ENCODE measurements at places on chromosomes 3 and 15.

DNA sequence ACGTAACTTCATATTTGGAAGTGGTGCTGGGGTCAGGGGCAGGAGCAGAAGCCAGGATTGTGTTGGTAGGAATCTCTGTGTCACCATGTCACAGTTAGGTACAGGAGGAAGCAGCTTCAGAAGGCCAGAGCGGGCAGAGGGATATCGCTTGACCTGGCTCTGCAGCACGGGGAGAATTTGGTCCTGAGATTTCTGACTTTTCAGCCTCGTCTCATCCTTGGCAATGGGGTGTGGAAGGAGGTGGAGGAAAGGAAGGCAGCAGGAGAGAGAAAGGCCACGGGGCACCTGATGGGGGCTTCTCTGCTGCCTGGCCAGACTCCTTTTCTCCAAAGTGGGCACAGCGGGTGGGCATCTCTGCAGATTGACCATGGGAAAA is 564 bp downstream of the IL16 start:
- DNase-seq: no peak

DNA sequence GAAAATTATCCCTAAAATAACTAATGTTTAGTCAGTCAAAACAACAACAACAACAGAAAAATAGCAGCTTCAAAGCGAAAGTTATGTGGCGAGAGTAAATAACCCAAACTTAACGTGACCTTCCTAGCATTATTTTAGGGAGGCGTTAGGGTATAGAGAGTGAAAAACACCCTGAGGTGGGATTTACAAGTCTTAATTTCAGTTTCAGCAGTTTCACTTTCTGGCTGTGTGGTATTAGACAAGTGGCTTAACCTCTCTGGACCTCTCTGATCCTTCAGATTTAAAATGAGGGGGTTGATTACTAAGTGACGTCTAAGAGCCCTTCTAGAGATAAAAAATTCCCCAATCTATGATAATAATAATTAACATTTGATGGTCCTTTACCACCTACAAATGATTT is 291.2 kb downstream of the ZBTB20 start:
- DNase-seq: no peak

GRCh38 chr3:98730338-98730737 is 32.8 kb upstream of the ST3GAL6 start:
- no peak for DNase-seq

DNA sequence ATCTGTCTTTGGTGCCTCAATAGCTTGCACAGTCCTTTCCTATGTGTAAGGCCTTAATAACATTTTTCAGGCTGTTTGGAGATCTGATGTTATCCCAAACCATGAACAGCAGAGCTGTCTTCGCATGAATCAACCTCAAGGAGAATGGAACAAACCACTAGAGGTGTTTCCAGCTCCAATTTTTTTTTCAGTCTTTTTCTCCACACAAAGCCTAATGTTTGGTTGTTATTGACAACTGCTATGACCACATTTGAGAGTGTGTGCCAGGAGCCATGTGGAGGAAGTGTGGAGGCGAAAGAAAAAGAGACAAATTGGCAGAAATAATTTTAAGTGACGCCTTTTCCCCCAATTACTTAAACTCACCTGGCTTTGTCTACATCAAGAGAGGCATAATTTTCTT is 38.7 kb downstream of the RTP4 start:
- DNase-seq: no peak

DNA sequence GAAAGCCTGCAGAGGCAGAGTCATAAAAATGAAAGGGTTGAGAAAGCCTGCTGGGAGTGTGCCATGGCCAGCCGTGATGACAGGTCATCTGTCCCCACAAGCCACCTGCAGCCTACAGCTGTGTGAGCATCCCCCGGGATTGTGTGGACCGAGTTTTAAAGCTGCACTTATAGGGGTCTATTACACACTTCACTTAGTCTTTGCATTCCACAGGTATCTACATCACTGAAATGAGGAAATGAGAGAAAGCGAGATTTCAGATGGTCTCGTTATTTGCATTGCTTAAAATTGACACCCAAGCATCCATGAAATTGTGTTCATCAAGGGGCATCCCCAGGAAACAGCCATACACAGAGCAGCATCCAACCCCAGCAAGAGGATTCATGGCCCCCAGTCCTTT is 137.6 kb upstream of the TRIM42 start:
- DNase-seq: no peak

DNA sequence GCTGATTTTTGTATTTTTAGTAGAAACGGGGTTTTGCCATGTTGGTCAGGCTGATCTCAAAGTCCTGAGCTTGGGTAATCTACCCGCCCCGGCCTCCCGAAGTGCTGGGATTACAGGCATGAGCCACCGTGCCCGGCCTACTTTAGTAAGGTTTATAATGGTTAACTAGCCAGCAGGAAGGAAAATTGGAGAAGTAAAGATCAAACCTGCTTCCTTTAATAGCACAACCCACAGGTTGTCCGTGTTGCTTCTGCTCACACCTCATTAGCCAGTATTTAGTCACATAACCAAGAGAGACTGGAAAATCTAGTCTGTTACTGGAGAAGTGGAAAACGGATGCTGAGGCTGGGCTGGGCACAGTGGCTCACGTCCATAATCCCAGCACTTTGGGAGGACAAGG is 51.9 kb upstream of the TBL1XR1 start:
- DNase-seq: no peak

DNA sequence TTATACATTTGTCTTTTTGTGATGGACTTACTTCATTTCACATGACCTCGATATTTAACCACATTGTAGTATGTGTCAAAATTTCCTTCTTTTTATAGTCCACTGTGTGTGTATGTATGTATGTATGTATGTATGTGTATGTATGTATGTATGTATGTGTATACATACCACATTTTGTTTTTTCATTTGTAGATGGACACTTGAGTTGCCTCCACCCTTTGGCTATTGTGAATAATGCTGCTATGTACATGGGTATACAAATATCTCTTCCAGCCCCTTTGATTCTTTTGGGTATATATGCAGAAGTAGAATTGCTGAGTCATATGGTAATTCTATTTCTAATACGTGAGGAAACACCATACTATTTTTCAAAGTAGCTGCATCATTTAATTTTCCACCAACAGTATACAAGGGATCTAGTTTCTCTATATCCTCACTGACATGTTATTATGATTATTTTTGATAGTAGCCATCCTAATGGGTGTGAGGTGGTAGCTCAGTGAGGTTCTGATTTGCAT is 228.2 kb downstream of the OPA1 start:
- DNase-seq: no peak

DNA sequence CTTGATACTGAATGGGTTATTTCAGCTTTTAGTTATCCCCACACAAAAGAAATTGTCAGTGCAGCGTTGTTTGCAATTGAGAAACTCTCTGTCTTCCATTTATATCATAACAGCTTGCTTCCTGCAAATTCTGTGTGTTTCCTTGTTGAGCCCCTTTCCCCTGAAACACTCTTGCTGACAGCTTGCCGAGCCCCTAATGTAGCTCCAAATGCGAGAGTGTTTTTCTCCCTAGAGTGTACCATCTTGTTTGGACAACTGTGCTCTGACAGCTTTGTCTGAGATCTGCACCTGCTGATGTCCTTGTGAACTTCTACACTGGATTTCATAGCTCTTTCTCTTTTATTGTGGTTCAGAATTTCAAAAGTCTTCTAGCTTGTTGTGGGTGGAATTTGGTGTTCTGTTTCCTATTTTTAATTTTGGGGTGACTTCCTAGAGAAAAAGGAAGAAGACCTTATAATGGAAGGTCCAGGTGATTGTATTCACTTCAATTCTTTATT is 343.5 kb downstream of the PDCD6IP start:
- no peak for DNase-seq

- DNase-seq: no peak
These were observed 386.2 kb downstream of the RSL24D1 start for GRCh38 chr15:54810496-54810895.

DNA sequence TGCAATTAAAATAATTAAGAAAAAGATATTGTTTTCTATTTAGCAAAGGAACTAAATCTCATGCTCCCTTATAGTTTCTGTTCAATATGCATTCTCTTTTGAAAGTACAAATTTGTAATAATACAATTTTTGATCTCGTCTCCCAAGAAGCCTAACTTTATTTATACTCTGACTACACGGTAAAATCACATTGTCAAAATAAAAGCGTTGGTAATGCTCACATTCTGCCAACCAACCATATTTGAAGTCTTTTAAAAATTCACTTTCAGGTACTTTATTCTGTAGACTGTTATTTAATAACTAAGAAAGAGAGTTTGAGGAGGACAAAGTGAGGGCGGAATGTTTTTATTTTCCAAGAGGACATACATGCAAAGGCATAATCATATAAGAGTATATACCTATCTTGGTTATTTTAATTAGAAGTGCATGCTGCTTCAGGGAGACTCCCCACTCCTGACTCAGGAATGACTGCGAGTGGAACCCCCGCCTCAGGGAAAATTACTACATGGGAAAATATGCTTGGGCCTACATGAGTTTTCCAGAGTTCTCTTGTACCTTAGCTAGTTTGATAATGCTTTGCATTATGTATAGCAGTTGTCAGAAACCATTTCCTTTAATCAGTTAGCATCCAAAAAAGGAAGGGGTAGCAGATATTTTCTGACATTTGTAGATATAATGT is 19.3 kb downstream of the MBNL1 start:
- DNase-seq: no peak

DNA sequence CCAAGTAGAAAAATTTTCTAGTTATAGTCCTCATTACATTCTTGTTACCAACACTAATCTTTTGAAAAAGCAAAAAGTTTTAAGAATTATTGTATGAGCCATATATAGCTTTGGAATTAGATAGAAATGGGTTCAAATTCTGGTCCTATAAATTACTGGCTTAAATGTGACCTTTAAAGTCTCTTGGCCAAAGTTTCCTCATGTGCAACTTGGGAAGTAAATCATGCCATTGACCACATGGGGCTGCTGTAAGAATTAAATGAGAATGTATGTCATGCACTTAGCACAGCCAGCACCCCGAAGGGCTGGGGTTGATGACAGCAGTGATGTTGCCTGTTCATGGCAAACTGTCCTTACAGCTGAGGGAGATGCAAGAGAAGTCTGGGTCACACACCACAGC is 108.3 kb downstream of the TOP2B start:
- no peak for DNase-seq

DNA sequence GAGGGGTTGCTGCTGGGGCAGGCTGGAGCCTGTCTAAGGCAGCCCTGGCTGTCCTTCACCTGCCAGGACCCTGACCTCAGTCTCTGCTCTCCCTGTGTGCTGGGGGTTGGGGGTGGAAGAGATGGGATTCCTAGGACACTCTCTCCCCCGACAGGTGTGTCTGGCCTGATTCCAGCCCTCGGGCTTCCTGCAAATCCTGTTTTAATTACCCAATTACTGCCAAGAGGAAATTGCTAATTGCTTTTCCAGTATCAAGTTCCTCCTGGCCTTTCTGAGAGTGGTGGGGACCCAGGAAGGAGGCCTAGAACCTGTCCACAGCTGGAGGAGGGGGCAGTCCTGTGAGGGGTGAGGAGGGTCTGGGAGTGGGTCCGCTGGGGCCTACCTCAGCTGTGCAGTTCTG is 15.8 kb downstream of the PLXNA1 start:
- no peak for DNase-seq

GRCh38 chr15:27358751-27359434 is 387.9 kb downstream of the GABRG3 start:
- DNase-seq: no peak

DNA sequence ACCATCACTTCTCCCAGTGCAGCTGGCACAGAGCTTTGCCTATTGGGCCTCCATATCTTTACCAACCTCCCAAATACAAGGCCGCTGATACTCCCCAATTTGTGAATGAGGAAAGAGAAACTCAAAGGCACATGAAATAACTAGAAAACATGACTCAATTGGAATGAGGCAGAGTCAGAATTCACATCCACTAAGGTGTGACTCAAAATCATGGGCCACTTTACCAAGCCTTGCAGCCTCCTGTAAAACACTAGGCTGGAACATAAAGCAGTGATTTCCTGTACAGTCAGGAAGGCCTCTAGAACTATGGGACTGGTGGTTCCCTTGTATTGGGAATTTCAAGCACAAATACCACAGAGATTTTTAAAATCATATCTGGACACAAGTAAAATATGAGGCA is 128.6 kb downstream of the DCLK3 start:
- DNase-seq: no peak

DNA sequence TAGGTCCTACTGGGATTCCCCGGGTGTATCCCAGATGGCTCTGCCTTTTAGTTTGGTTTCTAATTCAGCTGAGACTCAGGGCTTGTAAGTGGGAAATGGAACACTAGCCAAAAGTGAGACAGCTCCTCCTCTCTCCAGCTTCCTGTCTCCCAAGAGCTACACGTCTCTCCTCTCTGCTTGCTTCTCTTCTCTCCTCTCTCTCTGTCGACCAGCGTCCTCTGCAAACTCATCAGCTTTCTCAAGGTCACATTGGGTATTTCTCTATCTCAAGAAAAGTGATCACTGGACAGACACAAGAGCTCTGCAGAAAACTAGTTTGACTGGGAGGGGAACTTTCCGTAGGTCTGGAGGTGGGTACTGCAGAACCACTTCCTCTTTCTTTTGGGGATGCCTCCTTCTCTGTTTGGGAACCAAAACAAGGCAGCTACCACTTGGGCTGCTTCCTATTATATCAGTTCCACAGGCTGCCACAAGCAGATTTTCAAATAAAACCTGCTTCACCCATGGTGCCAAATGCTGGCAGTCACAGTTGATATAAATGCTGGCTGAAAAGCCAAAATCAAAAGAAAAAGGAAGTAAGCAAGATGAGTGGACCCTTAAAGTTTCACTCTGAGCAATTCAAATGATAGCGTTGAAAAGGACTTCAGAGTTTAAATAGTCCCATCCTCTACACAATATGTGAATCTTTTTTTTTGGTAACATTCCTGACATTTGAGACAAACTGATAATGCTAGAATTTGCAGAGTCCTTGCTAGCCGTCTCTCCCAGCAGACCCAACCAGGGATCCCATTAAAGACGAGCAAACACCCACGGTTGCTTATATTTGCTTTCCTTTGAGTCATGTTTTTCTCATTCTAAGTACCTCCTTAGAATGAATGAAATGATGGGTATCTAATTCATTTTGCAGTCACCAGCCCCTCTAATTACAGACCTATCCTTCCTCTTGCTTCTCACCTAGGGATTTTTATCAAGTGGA is 7.2 kb upstream of the DYNC1LI1 start:
- no peak for DNase-seq

- no peak for DNase-seq
These were observed 95.7 kb upstream of the SLC24A5 start for GRCh38 chr15:48025118-48025517.

DNA sequence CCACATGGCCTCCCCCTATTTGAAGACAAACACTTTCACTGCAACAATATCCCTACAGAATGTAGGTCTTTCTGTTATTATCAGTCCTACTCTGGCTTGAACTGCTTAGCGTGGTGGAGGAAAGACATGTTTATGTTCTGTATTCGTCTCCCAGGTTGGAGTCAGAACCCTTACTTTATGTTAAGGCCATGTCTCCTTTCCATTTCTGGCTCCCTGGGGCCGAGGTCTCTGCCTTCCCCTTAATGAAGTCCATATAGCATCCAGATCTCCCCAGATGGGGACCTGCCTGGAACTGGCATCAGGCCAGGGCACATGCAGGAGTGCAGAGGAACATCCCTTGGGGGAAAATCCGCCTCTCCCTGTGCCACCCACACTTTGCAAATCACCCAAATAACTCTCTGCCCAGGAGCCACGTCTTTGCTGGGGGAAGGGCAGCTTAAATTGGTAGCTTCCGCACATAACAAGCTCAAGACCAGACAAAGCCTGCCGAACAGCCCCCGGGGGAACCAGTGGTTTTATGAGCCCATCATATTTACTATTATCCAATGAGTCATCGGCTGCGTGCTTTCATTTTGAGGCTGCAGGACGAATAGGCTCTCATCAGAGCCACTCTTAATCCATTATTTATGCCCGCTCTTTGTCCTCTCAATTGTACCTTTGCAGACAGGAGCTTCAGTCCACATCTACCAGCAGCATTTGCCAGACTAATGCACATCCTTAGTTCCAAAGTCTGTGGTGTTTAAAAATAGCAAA is 237.0 kb downstream of the UACA start:
- DNase-seq: no peak
